HEK293T (cell line): ENCODE measurements at places on chromosomes 2 and 18.

- no peak for DNase-seq
Measured at GRCh38 chr2:186503827-186504606, 18.0 kb downstream of the ZC3H15 start.

GRCh38 chr2:207762146-207762545 lies 7.6 kb downstream of the FZD5 start:
- DNase-seq, result no peak

DNA sequence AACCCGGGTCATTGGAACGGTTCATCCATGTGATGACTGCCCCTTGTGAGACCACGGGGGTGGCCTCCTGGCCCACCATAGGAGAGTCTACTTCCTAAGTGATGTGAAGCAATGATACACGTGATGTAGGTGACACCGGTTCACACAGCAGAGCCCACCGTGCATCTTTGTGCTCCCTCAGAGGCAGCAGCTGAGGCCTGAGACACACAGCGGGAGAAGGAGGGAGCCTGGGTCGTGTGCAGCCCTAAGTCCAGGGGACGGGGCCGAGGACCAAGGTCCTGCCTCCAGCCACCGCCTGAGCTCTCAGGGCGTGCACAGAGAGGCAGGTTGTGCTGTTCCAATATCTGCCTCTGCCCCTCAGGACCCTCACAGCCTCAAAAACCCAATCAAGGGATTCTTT lies 377.2 kb upstream of the SALL3 start:
- DNase-seq, result no peak

DNA sequence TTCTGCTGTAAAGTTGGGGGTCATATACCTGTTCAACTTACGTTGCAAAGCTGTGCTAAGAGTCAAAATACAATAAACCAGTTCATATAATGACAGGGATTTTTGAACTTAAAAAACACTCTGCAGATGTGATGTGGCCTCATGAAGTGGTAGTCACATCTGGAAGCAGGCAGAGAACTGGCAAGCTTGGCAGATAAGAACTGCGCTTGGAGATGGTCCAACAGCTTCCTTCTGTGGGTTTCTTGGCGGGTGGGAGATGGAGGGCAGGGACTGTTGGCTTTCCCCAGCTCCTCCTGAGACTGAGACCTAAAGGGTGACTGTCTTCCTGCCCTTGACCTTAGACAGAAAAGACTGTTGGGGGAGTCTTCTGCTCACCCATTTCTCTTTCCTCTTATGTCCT lies 140.4 kb downstream of the CTIF start:
- no peak for DNase-seq

GRCh38 chr2:127423478-127423843 lies 5.2 kb downstream of the PROC start:
- DNase-seq, result no peak
